ENCODE measurements at places on chromosomes 2 and 18.
A peak's percentile ranks its signal among the peaks of the same experiment; 100 is the strongest.

DNA sequence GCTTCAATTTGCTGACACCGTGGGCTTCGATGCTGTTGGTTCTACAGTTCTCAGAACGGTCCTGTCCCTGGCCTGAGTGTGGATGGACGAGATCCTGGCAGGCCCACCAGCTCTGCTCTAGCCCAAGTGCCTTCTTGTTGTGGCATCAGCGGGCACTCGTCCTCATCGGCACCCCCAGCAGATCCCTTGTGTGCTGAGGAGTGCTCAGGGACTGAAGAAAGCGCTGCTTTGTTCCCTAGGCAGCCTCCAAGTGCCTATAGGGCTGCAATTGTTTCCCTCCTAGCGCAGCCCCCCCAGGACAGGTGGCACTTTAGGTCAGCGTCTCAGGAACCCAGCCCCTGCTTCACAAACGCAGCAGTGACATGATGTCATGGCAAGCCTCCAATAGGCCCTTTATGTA is 217.7 kb downstream of the AGAP1 start:
- no peak for DNase-seq

DNA sequence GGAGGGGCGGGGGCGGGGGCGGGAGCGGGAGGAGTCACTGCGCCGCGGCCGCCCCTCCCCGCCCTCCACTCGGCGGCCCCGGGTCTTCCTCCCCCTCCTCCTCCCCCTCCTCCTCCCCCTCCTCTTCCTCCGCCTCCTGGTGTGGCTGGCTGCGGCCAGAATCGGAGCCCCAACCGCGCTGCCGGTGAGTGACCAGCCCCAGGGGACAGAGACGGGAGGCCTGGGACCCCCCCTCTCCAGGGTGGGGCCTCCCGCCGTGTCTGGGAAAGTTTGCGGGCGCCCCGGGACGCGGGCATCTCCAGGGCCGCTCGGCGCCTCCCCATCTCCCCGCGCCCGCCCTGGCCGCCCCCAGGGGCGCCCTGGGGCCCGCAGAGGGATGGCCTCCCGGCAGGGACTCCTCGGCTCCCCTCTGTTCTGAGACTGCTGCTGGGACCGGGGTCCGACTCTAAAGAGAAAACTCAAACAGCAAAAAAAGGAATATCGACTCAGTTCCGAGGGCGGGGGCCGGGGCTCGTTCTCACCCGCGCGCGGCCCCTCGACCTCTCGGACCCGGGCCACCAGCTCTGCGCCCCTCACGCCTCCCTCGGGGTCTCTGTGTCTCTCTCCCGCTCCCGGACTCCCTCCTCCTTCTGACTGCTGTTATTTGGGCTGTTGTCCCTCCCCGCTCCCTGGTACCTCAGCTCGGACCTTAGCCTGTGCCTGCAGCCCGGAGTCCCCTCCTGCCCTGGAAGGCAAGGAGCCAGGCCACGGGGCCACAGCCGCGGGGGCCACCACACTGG is at the start of gene STON1:
Gene STON1 (plus strand): TSS at position 122 of the 779 bp plus-strand sequence. CDS start 50,480 bp downstream, outside the sequence.
- no peak for DNase-seq

DNA sequence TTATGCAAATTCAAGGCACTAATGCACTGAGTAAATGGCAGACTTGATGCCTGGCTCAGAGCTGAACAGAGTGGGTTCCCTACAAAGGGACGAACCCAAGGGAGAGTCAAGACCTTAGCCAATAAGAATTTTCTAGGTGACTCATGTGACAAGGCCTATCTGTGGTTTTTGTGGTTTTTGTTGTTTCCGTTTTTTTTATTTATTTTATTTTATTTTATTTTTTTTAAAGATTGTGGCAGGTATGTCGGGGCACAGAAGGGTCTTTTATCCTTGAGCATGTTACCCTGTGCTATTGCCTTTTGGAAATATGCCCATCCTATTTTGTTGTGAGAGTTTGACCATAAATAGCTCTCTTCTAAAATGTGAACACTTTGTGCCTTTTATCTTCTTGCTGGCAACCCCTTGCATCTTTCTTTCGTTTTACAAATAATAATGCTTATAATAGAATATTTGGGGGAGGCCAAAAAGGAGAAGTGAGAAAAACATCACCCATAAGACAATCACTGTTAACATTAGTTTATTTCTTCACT is 113.4 kb upstream of the AQP4 start:
- peak; percentile 76 for DNase-seq

GRCh38 chr2:54924121-54924520 is 126.1 kb downstream of the RTN4 start:
- DNase-seq: no peak

DNA sequence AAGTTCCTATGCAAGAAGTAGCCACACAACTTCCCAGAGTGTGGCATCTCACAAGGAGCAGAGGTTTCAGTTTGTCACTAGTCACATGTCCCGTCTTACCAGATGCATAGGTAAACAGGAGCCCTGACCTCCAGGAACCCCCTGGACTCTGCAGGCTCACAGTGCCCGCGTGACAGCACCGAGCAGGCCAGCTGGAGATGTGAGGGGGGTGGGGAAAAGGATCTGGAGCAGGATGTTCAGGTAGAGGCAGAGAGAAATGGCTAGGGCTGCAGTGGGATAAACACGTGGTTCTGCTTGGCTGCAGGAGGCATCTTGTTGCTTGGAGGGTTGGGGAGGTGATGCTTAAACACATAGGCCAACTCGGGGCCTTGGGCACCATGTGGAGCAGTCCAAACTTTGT is 54.2 kb downstream of the IMPA2 start:
- no peak for DNase-seq

- no peak for DNase-seq
These were observed 25.0 kb downstream of the MC4R start for GRCh38 chr18:60347526-60348045.

DNA sequence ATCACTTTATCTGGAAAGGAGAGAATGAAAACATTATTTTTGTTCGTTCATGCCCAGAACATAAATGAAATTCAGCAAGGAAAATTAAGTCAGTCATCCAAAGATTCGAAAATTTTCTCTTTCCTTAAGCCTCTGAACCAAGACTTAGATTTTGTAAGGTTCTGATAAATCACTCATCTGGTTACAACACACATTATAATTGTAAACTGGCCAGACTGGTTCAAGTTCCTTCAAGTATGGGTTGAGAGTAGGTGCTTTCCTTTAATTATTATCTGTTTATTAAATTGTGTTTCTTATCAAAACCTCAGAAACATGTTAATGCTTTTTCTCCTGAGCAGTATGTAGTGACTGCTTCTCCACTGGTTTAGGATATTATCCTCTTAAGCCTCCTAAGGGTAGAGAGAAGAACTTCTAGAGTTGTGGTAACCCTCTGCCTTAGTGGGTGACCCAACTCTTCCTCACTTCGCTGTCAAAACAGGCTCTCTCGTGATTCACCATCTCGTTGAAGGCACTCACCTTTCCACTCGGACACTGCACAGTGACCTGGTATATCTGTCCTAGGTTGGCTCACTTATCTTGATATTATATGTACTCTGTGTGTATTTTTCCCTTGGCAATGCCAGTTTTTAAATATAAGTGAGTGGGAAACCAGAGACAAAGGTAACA is 325.9 kb downstream of the PAX3 start:
- DNase-seq: no peak

GRCh38 chr2:214706986-214707385 is 102.5 kb downstream of the BARD1 start:
- DNase-seq: no peak

- DNase-seq: no peak
These were observed 86.5 kb upstream of the TTC39C start for GRCh38 chr18:23927821-23928746.

DNA sequence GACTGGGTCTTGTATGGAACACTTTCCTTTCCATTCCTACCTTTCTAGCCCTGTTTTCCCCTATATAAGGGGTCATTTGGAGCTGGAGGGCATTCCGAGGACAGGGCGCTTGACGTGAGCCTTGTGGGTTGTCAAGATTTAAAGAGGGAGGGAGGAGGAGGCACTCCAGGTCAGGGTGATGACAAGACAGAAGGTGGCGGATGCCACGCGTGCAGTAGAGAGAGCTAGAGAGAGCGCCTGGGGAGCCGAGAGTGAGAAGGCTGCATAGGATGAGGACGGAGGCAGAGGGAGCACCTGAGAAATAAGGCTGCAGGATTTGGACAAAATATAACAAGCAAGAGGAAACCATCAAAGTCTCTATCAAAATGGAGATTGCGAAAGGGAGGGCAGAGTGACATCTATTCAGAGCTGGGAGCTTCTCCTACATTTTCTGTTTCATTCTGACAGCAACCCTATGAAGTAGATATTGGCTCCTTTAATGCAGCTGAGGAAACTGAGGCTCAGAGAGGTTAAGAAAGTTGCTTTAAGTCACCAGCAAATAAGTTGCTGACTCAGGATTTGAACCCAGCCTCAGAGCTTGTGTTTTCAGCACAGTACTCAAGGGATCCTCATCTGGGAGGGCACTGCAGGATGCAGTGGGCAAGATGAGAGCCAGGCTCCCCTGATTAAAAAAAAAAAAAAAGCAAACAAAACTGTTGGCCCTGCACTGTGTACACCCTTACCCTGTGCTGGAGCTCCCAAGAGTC is 124.2 kb downstream of the MRO start:
- no peak for DNase-seq

GRCh38 chr2:239253701-239254436 is 147.0 kb downstream of the HDAC4 start:
- DNase-seq: no peak
